ENCODE measurements at places on chromosomes 1 and 21. TPM values are rescaled to one million over a fixed set of nuclear protein-coding genes. Genes with fewer than 3 reads are reported as not detected.

DNA sequence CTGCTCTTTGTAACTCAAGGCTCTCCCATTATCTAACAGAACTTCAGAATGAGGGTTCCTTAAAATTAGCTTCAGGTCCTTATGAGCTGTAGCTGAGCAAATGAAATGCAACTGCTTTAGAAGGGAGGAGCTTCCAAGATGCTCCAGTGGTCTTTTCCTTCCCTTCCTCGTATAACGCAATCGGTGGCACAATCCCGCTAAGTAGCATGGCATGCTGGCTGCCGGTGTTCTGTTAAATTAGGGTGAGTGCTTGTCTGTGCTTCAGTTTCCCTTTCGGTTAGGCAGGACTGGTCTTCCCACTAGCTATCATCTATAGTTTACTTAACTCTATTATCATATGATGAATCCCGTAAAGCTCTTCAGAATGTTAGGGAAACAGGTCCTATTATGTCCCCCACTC lies 917 bp downstream of the KIAA0040 start:
- no peak for DNase-seq

- DNase-seq, result no peak
These were observed 41.6 kb upstream of the TMEM52 start for GRCh38 chr1:1960480-1961196.

DNA sequence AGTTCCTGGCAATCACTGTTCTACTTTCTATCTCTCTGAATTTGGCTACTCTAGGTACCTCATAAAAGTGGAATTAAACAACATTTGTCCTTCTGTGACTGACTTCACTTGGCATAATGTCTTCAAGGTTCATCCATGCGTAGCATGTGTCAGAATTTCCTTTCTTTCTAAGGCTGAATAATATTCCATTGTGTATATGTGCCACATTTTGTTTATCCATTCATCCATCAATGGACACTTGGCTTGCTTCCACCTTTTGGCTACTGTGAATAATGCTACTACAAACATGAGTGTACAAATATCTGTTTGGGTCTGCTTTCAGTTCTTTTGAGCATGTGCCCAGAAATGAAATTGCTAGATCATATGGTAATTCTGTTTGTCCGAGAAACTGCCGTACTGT lies 14.7 kb downstream of the CACHD1 start:
- no peak for DNase-seq

DNA sequence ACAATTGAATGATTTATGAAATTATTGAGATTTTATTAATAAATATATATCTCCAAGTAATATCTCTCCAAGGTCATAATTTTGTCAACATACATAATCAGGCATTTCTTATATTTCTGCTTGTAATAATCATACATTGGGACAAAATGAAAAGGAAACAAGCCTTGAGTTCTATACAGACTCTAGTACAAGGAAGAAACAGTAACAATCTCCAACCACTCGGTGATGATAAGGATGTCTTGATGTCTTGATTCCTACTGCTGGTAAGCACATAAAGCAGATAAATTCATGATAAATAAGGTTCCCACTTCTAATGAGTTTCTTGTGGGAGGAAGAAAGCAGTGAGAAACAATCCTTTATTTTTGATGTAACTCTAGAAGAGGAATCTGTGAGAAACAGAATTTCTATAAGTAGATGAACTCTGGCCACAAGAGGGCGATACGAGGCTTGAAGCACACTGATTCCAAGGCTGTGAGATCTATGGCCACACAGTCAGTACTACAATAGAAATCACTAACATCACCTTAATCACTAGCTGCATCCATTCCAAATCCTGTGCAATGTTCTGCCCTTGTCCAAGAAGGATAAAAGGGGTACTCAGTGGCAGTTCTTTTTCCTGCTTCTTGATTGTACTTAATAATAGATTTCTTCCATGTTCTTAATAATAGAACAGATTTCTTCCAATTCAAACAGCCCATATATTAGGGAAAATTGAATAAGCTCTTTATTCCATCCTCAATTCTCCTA lies 41.4 kb upstream of the LRRC8B start:
- peak; percentile 86 for DNase-seq

GRCh38 chr21:44931501-44932407 lies 8.1 kb upstream of the SLX9 start:
- DNase-seq, result no peak

Gene OR2AK2
- polyA plus RNA-seq, result not detected

Data from left kidney (tissue), 8 donors.